NCI-H1436 treated with DMSO at 0.1 percent for 48 hours (cell line): ENCODE measurements at places on chromosomes 5 and 9.

GRCh38 chr5:32003981-32004380 is 170.1 kb downstream of the GOLPH3 start:
- no peak for DNase-seq

DNA sequence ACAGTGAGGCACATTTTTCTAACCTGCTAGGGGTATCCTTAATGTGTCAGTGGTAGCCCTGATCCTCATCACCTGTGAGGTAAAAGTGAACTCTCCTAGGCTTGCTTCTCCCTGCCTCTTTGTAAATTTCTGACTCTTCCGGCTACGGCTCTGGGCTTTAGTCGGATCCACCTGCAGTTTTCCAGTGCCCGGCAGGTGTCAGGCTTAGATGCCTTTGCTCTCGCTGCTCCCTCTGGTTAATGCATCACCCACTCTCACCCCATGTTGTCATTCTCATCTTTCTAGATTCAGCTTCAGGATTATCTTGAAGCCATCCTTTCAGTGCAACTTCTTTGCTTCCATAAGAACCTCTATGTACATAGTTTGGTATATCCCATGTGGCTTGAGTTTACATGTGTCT is 3.6 kb downstream of the CEP78 start:
- DNase-seq, result no peak

DNA sequence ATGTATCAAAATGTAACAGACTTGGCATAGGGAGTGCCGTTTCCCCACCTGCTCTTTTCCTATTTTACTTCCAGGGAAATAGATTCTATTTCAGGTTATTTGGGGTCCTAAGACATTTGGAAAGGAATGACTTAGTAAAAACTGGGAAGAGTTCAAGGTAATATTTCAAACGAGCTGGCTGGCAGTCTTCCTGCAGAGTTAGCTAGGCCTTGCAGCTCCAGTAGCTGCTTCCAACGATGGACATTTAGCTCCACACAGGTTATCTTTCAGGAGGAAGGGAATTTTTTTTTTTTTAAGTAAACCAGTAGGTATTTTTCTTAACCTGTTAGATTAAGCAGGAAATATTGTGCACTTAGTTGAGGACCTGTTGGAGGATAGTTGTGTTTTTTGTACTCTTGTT is 45.2 kb downstream of the TLE4 start:
- no peak for DNase-seq

GRCh38 chr5:168781941-168782571 is 202.9 kb upstream of the PANK3 start:
- DNase-seq, result no peak

DNA sequence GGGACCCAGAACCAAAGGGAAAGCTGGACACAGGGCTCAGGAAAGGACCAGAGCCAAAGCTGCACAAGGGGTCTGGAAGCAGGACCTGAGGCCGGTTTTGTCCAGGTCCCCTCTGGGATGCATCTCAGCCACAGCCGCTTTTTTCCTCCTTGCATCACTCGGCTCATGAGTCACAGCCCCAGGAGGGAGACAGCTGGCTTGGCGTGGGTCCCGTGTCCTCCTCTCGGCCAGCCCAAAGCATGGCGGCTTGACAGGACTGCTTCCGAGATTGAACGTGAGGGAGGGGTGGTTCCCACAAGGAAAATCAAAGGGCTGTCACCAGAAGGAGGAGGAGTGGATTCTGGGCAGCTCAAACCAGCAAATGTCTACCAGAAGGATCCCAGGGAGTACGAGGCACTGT is 56.7 kb upstream of the CPLX2 start:
- DNase-seq, result no peak

- no peak for DNase-seq
These were observed 12.0 kb downstream of the FBP1 start for GRCh38 chr9:94627287-94627686.

DNA sequence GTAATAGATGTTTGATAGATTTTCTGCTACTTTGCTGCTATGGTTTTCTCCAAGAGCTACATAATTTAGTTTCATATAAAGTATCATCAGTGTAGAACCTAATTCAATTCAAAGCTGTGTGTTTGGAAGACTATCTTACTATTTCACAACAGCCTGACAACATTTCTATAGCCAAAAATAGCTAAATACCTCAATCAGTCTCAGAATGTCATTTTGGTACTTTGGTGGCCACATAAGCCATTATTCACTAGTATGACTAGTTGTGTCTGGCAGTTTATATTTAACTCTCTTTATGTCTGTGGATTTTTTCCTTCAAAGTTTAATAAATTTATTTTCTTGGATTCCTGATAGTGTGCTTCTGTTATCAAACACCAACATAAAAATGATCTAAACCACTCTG is 35.1 kb upstream of the CCDC152 start:
- no peak for DNase-seq

DNA sequence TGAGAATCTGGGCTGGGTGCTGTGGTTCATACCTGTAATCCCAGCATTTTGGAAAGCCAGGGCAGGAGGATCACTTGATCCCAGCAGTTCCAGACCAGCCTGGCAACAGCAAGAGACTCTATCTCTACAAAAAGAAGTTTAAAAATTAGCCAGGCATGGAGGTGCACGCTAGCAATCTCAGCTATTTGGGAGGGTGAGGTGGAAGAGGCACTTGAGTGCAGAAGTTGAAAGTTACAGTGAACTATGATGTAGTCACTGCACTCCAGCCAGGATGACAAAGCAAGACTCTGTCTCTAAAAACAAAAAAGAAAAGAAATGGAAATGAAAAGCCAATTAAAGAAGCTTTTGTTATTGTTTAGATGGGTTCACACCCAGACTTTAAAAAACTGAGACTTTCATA is 131.6 kb upstream of the RASA1 start:
- DNase-seq, result no peak
